Mesenchymal stem cell (in vitro differentiated cells and primary cell): ENCODE measurements at places on chromosomes 5 and 9.

- no peak for DNase-seq
These were observed 291.8 kb downstream of the KIAA0825 start for GRCh38 chr5:94326586-94326985.

DNA sequence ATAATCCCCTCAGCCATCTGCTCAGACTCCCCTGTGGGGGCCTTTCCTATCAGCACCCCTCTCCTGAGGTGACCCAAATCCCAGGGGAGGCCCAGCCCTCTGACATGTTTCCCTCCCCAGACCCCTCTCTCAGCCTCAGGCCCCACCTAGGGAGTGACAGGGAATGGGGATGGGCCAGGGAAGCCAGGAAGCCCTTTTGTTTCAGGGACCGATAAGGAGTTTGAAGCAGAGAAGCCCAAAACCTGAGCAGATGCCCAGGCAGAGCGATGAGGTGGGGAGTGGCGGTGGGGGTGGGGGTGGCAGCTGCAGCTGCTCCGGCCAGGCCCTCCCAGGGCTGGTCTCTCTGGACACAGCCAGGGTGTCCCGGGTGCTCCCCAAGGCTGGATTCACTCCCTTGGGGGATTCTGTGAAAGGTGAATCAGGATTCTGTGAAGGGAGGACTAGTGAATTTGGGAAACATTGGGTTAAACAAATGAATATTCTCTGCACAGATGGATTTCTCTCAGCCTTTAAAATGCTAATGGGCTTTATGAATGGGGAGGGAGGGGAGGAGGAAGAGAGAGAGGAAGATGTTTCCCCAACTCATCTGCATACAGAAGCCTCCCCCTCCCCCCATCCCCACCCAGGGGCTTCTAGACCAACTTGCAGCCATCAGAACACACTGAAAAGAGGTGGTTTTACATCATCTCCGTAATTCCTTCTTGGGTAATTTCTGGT lies 17.4 kb downstream of the AKNA start:
- no peak for DNase-seq

DNA sequence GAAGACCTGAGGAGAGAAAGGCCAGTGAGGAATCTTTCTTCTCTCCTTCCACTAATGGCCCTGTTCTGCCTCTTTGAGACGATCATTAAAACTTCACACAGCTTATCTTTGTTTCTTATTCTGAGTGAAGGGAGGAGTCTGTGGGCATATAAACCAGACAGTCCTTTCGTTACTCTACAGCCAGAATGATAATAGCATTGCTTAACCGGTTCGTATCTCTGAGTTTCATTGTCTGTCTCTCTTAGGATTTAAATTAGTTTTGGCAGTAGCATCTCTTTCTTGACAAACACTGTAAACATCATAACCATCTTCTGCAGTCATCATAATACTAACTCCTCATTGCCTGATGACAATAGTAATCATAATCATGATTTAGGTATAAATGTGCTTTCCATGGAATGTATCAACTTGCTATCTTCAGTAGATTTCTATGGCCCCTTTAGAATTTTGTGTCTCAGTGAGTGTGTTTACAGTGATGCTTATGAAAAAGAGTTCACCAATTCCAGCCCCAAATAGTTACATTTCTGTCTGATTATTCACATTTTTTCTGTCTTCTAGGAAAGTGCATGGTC lies 618.8 kb upstream of the KLF4 start:
- DNase-seq = peak; percentile 40

- DNase-seq = no peak
These were observed 937 bp downstream of the TMOD1 start for GRCh38 chr9:97502222-97502983.

DNA sequence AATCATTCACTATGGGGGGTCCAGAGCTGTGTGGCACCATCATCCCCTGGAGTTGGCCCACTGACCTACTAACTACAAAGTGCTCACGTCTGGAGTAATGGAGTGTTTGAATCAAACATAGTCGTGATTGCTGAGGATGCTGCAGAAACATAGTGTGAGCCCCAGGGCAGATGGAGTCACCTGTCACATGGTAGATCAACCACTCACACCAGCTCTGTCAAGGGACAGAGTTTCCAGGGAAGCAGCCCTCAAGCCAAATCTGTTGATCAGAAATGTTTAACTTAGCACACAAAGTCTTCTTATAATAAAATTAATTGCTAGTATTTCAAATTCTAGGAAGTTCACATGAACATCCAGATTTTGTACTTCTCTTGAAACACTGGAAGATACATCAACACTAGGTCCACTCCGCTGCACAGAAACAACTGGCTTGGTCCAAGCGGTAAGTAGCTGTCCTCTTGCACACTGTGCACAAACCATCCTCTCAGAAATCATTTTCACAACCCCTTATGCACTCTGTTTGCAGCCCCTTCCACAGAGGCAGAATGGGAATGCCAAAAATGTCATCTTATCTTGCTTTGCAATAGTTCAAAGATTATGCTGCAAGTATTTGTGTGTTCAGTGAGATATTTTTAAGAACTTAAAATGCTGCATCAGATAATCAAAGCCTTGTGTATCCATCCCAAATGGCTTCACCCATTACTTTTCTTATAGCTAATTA lies 191.0 kb downstream of the EPB41L4A start:
- DNase-seq = no peak

- no peak for DNase-seq
These were observed 85.7 kb downstream of the FREM1 start for GRCh38 chr9:14824481-14824880.

DNA sequence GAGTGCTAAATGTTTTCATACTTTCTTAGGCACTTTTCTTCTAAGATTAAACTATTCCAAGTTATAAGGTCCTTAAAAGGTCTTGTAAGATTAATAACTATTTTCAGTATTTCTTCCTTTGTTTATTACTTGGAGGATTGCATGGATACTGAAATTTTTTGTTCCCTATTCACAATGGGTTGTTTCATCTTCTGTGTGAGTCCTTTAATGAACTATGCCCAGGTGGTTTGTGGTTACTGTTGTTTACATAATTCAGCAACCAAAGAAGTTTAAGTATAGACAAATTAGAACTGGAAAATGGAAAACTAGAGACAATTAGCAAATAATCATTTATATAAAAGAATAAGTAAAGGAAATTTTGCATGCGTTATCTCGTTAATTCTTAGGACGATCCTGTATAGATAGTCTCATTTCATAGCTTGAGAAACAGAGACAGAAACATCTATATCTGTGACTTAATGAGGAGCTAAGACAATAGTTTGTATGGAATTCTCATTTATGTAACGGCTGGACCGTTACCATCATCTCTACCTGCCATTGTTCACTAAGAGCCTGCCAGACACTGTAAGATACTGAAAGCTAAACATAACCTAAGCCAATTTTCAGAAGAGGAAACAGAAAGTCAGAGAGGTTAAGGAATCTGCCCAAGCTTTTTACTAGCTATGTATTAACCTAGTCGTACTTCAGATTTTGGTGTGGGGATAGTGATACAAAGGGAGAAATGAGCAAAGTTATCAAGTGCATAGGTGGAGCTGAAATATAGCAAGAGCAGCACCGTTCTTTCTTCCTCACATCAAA lies 148.2 kb downstream of the PAM start:
- DNase-seq = no peak

GRCh38 chr5:67577424-67577823 lies 380.8 kb upstream of the CD180 start:
- DNase-seq = peak; percentile 65
